ENCODE measurements at places on chromosomes 1 and 21. TPM values are rescaled to one million over a fixed set of nuclear protein-coding genes. Genes with fewer than 3 reads are reported as not detected.

GRCh38 chr21:29245104-29245643 lies 53.5 kb upstream of the BACH1 start:
- DNase-seq = no peak

DNA sequence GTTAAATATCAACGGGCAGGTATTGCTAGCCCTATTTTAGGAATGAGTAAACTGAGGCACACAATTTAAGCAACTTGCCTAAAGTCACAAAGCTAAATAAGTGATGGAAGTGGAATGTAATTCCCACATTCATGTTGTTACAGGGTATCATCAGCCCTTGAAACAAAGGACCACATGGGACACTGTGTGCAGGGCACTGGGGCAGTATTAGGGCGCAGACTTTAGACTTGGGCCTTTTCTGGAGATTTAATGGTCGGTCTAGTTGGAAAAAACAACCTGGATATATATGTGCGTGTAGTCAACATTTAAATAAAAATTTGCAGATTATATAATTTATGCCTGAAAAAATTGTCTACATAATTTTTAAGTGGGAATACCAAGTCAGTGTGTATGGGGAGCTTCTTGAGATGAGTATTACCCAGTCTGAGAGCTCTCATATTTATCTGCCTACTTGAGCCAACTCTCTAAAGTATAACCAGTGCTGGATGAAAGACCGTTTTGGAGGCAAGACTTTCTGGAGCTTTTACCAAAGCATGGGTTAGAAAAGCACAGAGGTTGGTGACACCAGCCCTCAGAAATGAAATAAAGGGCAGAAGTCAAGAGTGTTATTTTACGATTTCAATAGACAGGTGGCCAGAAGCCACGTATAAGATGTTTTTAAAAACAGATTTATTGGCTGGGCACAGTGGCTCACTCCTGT lies 1.6 kb downstream of the KDM1A start:
- no peak for DNase-seq

DNA sequence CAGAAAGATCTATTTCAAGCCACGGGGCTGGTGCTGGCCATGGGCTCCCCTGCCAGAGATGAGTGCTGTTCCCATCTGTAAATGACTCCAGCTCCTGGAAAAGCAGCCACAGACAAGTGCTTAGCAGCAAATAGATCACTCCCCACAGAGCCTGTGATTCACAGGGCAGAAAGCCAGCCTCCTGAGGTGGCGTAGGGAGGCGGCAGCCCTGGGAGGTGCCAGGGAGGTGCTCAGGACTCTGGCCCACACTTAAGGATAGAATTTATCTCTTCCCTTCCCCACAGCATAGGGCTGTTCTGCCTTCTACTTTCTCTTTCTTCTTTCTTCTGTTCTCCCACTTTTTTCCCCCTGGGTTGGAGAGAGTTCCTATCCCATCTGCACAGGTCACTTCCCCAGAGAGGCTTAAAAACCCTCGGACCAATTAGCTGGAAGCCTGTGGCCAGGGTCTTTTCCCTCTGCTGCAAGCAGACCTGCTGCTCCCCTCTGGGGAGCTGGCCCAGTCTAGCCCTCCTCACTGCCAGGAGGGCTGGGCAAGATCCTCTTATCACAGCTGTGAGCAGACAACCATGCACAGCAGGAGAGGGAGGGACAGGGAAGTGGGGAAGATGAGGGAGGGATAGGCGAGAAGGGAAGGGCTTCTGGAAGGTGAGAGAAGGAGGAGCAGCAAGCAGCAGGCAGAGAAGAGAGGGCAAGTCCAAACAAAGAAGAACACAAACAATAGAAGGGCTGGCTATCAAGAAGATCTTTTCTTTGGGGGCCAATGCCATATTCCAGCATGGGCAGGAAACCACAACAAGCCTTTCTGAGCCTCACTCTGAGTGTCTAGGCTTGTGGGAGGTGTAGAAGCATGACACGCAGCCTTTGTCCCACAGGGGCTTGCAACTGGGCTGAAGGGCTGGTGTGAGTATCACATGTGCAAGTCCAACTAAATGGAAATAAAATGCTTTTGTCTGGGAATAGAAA lies 41.0 kb downstream of the KCND3 start:
- DNase-seq = no peak

DNA sequence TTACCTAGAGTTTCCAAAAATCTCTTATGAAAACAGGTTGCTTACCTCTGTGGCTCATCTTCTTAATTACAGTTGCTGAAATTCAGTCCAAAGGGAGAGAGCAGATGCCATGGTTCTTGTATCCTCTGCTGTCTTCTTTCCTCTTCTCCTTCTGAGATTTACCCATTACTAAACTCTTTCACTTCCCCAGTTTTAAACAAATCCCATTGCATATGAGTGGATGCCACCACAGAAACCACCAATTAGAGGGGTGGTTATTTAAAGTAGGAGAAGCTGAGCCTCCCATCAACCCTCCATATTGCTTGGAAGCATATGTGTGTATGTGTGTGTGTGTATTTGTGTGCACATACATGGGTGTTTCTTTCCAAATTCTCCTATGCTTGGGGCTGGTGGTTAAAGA lies 128.5 kb upstream of the KCNK1 start:
- no peak for DNase-seq

CYYR1 gene
- 27.5 TPM for total RNA-seq

APOBEC4 gene
- not detected for total RNA-seq

MANEAL gene
- 23.8 TPM for total RNA-seq

GRCh38 chr1:5839881-5840550 lies 152.2 kb downstream of the NPHP4 start:
- no peak for DNase-seq

GRCh38 chr1:154371436-154371835 lies 33.7 kb upstream of the IL6R start:
- no peak for DNase-seq

OR10T2 gene
- not detected for total RNA-seq

DHX9 gene
- total RNA-seq = 289 TPM

SYNC gene
- 0.40 TPM for total RNA-seq

DNA sequence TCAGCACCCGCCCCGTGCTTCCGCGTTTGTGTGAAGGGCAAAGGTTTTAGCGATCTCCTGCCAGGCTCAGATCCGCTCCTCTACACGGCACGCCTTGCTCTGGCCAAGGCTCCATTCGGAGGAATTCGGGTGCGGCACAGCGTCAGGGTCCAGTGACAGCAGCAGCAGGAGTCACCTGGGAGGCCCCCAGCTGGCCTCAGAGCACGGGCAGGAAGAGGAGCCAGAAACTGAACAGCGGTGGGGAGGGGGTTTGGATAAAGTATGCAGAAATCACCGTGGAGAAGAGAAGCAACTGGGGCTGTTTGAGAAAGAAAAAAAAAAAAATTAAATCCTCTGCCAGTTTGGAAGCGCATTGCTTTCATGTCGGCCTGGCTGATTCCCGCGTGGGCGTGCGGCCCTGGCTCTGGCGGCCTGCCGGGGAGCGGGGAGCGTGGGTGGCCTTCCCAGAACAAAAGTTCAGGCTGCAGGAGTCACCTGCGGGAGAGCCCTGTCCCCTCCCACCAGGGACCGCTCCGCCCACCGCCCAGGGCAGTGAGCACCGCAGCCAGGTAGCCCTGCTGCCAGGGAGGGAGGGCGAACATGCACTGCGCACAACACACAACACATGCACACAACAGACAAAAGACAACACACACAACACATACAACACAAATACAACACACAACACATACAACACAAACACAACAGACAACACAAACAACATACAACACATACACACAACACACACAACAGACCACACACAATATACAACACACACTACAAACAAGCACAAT lies 107.6 kb downstream of the ETS2 start:
- peak; percentile 53 for DNase-seq

ZBTB8B gene
- total RNA-seq = 4.7 TPM

GRCh38 chr1:24337455-24337854 lies 18.3 kb downstream of the GRHL3 start:
- DNase-seq = no peak

DNA sequence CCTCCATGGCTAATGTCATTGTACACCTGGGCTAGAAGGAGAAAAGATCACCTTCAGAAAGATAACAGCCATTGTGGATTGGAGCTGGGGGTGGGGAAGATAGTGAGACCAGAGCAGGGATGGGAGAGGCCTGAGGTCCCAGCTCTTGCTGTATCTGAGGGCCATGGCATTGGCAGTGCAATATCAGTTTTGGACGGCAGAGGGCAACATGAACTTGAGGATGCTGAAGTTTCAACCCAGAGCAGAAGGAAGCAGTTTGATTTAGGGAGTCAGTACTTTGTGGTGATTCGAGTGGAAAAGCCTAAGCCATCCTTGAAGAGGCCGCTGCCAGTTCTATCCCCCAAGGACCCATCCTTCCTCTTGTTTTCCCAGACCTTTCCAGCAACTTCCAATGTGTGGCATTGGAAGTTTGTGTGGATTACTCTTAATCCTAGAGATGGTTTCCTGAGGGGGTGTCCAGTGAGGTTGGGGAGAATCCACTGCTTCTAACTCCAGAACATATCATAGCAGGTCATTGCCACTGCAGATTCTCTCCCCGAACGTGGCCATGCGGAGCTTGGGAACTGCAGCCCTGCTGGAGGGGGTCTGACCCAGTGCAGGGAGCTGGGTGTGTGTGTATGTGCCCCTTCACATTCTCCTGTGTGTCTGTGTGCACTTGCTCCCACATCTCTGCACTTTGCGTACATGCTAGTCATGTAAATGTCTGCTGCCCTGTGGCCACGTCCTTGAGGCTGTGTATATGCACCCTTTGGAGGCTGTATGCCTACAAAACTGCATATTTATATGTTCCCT lies 24.1 kb downstream of the SLC26A9 start:
- DNase-seq = peak; percentile 59

- no peak for DNase-seq
Measured at GRCh38 chr1:155019377-155020245, 14.0 kb downstream of the DCST2 start.

AMY1B gene
- total RNA-seq = not detected

- DNase-seq = no peak
Measured at GRCh38 chr1:185388346-185388745, 71.3 kb upstream of the IVNS1ABP start.

DNA sequence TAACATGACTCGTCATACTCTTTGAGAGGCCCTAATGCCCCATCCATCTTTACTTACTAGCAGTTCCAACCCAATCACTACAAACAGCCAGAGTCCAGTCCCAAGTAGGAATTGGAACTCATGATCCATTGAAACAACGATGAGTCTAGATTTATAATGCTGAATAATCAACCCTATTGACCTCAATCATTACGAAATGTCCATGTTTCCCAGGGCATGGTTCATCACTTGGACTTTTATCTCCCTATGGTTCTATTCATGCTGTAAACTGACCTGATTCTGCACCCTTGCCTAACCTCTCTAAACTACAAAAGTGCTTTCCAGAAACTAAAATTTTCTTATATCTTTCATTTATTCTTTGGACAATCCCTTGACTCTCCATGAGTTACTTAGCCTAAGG lies 840.0 kb upstream of the B3GALT2 start:
- no peak for DNase-seq

RGS16 gene
- 1.5 TPM for total RNA-seq

GRCh38 chr1:1799716-1800115 lies 21.4 kb upstream of the NADK start:
- DNase-seq = no peak

DNA sequence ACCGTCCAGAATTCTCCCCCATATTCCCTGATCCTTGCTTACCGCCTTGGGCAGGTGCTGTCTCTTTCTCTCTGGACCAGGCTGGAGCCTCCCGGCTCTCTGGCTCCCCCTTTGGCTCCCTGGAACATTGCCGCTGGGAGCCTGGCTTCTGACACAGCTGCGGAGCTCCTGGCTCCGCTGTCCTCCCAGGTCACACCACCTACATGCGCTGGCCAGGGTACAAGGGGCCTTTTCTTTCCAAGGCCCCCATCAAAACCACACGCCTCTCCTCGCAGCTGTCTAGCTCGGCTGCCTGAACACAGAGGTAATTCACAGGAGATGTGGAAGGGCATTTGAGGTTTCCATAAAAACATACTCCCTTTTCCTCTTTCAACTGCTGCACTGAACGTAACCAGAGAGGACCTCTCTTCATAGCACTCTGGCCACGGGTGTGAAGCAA lies 7.5 kb upstream of the ZNF648 start:
- DNase-seq = peak; percentile 78

RNU1-2 gene
- 3,957 TPM for total RNA-seq

TMEM59 gene
- total RNA-seq = 196 TPM

SHE gene
- not detected for total RNA-seq

- DNase-seq = no peak
Measured at GRCh38 chr1:27520651-27521050, 30.7 kb upstream of the WASF2 start.

GRCh38 chr1:51559064-51559500 lies 40.0 kb upstream of the EPS15 start:
- DNase-seq = no peak

GRCh38 chr1:202590975-202591411 lies 119.3 kb downstream of the SYT2 start:
- no peak for DNase-seq

JAM2 gene
- total RNA-seq = 2.2 TPM

GRCh38 chr1:167863921-167864279 lies 50.0 kb downstream of the ADCY10 start:
- no peak for DNase-seq

DNA sequence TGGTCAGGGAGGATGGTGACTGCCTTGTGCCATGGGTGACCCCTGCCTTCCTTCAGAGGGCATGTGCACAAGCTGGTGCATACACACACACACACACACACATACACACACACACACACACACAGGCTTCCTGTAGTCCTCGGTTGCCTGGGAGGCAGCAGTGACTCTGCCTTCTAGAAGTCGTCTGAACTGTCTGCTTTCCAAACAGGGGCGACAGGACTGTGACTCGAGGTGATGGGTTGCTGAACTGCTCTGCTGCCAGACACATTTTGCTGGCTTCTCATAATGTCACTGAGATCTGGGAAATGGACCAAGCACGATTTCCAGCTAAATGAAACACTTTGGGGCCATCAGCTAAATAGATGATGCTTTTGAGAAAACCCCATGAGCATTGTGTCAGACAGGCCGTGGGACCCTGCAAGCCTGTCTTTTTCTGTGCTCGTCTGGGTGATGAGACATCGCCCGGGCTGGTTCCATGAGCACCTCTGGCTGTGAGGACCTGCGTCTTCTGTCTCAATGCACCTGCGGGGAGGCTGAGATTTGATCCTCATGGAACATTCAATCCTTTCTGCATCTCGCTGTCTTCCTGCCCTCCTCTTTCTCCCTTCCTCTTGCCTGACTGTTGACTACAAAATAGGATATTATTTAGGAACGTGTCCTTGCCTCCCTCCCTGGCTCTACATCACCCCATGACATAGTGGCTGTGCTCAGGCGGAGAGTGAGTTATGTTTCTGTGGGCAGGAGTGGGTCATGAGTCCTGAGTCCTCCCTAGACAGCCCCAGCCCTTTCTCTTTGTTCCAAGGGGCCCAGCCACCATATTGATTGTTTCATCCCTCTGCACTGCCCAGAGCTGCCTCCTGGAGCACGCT lies 436.8 kb downstream of the CAMTA1 start:
- DNase-seq = no peak

CNR2 gene
- total RNA-seq = not detected

TNFSF18 gene
- total RNA-seq = not detected

DNA sequence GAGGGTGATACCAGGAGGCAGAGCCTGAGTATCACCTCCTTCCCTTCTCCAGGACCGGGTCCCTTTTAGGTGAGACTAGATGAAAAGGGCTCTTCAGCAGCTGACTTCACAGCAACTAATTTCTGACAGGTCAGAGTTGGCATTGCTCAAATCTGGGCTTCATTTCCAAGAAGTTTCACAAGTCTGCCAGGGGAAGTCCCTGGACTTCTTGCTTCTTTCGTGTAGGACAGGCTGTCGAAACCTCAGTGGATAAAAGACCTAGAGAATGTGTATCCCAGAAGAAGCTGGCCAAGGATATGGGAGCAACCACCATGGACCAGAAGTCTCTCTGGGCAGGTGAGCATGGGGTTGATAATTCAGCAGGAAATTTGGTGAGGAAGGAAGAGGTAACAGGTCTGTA lies at the start of gene CHI3L2:
TSS of gene CHI3L2 (plus strand) at position 280 of the 400 bp plus-strand sequence. CDS start at position 297, 17 bp downstream.
- no peak for DNase-seq

- DNase-seq = no peak
Measured at GRCh38 chr1:222326006-222326709, 221.7 kb downstream of the HHIPL2 start.

Measured in progenitor cell of endocrine pancreas (in vitro differentiated cells).